ENCODE measurements at places on chromosomes 7 and 10. TPM values are rescaled to one million over a fixed set of nuclear protein-coding genes. Genes with fewer than 3 reads are reported as not detected.

HMX3 gene
- total RNA-seq = not detected

ASB10 gene
- not detected for total RNA-seq

ADAMTS14 gene
- total RNA-seq = 0.22 TPM

SP4 gene
- total RNA-seq = 6.5 TPM

PLAU gene
- total RNA-seq = 38.8 TPM

ELFN1 gene
- 0.11 TPM for total RNA-seq

PPP1R3A gene
- total RNA-seq = not detected

TLX1 gene
- not detected for total RNA-seq

CDHR1 gene
- 0.30 TPM for total RNA-seq

JMJD1C gene
- 130 TPM for total RNA-seq

YAE1 gene
- 14.8 TPM for total RNA-seq

OR2A1 gene
- total RNA-seq = not detected

ARHGAP22 gene
- 9.3 TPM for total RNA-seq

PNLIP gene
- total RNA-seq = not detected

PLEKHS1 gene
- 36.7 TPM for total RNA-seq

CYP2C19 gene
- total RNA-seq = 0.20 TPM

CUL1 gene
- 41.4 TPM for total RNA-seq

AKR1C8 gene
- 0.52 TPM for total RNA-seq

MYOZ1 gene
- total RNA-seq = 3.5 TPM

MBL2 gene
- total RNA-seq = not detected

NXPH1 gene
- total RNA-seq = not detected

CPN1 gene
- total RNA-seq = not detected

SLC18A3 gene
- total RNA-seq = not detected

CPA2 gene
- not detected for total RNA-seq

GSTO2 gene
- 9.9 TPM for total RNA-seq

CUBN gene
- 7.5 TPM for total RNA-seq

RET gene
- 0.98 TPM for total RNA-seq

RAMP3 gene
- total RNA-seq = 306 TPM

LCOR gene
- total RNA-seq = 54.7 TPM

SLIT1 gene
- total RNA-seq = 0.54 TPM

CCDC136 gene
- total RNA-seq = 0.46 TPM

PPIF gene
- total RNA-seq = 35.0 TPM

POLL gene
- 20.4 TPM for total RNA-seq

MYL7 gene
- not detected for total RNA-seq

MRM2 gene
- 26.9 TPM for total RNA-seq

HACD1 gene
- 27.4 TPM for total RNA-seq

AKR1C2 gene
- total RNA-seq = 7.3 TPM

CNPY1 gene
- total RNA-seq = not detected

Data from upper lobe of left lung (tissue), 6 donors.